ENCODE measurements at places on chromosomes 5 and 9.

- DNase-seq, result no peak
These were observed 1251.4 kb upstream of the CDH6 start for GRCh38 chr5:29942089-29942488.

GRCh38 chr5:72940082-72940481 lies 15.8 kb upstream of the FCHO2 start:
- no peak for DNase-seq

DNA sequence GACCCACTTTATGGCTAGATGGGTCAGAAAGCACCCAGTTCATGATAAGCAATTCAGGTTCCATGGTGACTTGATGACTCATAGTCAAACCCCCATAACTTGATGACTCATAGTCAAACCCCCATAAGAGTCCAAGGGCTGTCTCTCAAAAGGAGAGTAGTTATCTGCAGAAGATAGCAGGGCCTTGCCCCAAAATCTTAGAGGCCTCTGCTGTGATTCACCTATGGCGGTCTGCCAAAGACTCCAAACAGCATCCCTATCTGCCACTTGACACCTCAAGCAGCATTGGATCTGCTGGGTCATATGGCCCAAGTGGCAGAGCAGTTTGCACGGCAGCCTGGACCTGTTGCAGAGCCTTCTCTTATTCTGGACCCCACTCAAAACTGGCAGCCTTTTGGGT lies 395.2 kb upstream of the KIF2A start:
- DNase-seq, result no peak

DNA sequence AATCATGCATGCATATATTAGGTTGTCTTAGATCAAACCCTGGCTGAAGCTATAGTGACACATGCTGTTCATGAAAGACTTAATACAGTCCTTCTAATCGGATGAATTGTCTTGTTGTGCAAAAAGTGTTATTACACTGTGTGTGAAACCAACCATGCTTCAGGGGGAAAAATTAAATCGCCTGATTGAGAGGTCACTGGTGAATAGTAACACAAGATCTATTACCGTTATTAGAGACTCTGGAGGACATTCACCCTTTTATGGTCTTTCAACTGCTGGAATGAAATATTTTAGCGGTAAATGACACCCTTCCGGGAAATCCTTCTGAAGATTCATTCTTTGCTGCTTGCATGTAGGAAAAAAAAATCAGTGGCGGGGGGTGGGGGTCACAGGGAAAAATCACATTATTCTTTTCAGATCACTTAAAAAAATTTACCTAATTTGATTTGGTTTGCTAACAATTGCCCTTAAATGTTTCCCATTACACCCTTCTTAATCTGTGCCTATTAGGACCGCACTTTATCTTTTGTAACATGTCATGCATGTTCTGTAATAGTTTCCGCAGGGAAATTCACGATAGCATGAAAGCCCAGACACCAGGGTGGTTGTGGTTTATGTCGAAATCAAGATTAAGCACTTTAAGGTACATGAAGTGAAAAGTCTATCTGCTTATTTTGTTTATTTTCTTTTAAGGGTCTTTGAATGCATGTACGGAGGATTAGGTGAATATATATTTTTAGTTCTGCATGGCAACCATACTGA lies 120.6 kb downstream of the FOCAD start:
- DNase-seq, result no peak

- no peak for DNase-seq
These were observed 42.4 kb upstream of the TJP2 start for GRCh38 chr9:69131682-69132081.

GRCh38 chr5:131064669-131065371 lies 100.2 kb downstream of the HINT1 start:
- no peak for DNase-seq

DNA sequence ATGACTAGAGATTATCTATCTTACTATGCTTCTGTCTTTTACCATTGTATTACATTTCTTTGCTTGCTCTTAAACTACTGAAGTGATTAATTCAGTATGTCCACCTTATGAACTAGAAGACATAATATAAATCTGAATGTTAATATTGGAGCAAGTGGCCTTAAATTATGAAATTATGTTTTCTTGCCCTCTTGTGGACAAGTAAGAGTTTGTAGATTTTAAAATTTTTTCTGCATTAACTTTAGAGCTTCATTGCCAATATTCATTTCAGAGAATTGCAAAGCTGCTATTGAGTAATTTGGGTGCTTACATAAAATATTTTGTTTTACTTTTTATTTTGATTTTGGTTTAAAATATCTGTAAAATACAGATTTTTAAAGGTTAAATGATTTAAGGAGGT lies 55.3 kb downstream of the RANBP17 start:
- DNase-seq, result no peak

- peak; percentile 28 for DNase-seq
These were observed 126.6 kb upstream of the IL12B start for GRCh38 chr5:159456722-159457465.

DNA sequence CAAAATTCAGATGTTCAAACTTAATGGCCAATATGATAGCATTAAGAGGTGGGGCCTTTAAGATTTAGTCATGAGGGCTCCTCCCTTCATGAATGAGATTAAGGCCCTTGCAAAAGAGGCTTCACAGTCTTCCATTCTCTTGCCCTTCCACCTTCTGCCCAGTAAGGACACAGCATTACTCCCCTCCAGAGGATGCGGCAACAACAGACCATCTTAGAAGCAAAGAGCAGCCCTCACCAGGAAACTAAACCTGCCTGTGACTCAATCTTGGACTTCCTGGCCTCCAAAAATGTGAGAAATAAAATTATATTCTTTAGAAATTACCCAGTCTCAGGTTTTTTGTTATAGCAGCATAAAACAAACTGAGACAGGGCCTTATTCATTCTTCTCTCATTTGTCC lies 8.2 kb downstream of the AP3B1 start:
- DNase-seq, result no peak

DNA sequence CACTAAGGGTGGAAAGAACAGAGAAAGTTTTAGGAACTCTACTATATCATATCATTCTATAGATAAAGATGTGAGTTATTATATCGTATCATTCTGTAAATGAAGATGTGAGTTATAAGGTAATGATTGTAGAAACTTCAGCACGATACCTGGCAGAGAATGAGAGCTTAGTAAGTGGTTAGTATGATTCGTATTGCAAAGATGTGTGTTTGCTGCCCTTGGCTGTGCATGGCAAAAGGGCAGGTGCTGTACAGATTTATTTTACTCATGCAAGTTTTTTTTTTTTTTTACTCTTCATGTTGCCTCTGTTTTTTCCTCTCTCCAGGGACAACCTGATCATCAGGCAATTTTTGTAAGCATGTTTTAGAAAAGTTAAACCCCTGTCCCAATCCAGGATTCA lies 83.3 kb downstream of the EGFLAM start:
- DNase-seq, result no peak

- no peak for DNase-seq
These were observed 60.8 kb downstream of the WNK2 start for GRCh38 chr9:93244510-93245436.

DNA sequence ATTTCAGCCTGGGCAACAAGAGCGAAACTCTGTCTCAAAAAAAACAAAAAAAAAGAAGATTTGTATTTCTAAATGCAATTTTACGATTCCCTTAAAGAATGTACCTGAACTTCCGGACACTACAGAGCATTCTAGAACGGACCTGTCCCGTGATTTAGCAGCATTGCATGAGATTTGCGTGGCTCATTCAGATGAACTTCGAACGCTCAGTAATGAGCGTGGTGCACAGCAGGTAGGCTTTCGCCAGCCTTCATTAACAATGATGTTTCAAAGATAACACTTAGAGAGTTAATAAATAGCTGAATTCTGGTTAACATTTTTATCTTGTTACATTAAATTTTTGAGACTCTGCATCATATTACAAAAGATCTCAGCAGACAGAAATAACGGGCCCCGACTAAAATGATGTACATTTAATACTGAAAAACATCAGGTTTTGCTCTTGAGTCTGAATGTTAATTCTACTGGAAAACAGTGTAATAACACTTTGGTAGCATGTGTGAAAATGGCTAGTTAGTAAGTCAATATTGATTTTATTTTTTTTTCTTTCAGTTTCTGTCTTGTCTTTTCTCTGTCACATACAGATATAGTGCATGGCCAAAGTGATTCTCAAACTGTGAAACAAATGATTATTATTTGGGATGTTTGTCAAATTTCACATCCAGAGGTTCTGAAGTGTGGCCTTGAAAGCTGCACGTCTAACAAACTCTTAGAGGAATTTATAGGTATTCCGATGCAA lies 23.3 kb downstream of the CCNH start:
- no peak for DNase-seq

DNA sequence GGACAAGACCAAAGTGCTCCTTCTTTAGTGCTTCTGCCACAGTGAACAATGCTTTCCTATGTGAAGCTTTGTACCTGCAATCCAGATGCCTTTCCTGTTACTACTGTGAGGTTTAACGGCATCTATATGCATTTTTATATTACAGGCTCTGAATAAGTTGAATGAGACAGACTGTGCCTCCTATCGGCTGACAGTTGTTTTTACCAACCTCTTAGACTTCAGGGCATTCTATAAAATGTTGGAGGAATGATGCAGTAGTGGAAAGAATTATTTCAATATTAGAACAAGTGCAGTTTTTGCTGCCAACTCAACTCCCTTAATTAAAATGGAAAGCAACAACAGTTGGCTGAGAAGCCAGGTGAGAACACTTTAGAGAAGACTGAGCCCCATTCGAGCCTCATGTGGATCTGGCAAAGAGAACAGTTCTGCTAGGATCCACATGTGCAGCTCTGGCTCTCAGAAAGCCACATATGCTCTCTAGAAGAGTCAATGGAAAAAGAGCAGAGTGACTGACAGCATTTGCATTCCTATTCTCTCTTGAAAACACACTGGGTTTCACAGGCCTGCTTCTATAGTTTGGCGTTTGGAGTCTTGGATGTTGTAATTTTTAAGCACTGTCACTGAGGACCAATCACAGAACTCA lies 147.5 kb downstream of the LURAP1L start:
- no peak for DNase-seq

- no peak for DNase-seq
These were observed 19.0 kb downstream of the STOM start for GRCh38 chr9:121350993-121351561.
